NCI-H524 (cell line): ENCODE measurements at places on chromosomes 16 and 17.

- no peak for DNase-seq
These were observed 27.5 kb downstream of the TRPV3 start for GRCh38 chr17:3529817-3530741.

- no peak for DNase-seq
These were observed 57.9 kb upstream of the CLEC19A start for GRCh38 chr16:19227643-19228042.

GRCh38 chr17:19482576-19482975 lies 51.1 kb upstream of the SLC47A1 start:
- DNase-seq = no peak

DNA sequence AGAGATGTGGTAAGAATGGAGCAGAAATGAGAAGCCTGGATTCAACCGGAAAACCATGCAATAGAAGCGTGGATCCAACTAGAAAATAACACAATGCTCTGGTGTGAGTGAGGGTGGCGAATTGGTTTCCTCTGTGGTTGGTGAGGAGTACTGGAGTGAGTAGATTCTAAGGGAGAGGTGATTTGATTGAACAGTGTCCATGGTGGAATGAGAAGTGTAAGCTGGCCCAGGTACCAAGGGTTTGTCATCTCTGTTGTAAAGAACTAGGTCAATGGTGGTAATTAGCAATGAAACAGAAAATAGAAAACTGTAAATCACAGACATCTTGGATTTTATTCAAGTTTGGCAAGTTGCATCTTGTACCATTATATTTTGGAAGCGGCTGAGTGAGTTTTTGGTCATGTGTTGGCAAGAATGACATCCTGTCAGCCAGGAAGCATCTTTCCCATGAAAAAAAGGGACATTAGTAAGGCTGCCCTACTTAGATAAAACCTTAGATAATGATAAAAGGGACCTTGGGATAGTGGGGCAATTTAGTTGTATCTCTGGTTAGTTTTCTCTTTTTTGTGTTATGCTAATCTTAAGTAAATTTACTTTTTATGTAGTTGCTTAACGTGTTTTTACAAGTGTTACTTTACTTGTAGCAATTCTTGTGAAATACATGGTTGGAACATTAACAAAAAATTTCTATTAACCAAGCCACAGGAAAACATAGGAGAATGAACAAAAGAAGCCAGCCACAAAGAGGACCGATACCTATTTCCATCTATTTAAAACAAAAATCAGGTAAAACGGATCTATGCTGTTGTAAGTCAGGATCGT lies 20.9 kb downstream of the HSD17B2 start:
- DNase-seq = no peak

- no peak for DNase-seq
These were observed 146.4 kb upstream of the COX10 start for GRCh38 chr17:13922885-13923284.

- DNase-seq = no peak
These were observed 2.6 kb downstream of the CPD start for GRCh38 chr17:30381340-30381659.

DNA sequence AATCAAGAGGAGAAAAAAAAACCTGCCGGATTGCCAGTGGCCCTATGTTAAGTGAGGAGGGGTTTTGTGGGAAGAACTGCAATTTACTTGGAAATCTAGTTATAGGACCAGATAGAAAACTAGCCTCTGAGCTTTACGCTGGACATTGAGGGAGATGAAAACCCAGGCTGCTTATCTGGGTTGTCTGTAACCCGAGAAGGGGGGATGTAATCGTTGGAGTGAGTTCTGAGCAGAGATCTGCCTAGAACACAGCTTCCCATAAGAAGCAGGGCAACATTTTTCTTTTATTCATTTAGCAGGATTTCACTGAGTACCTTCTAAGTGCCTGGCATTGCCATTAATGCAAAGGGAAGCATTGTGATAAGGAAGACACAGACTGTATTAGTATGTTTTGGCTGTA lies 70.6 kb downstream of the KATNIP start:
- no peak for DNase-seq

- DNase-seq = peak; percentile 39
These were observed at the start of gene NOTUM for GRCh38 chr17:81961087-81961511. Gene NOTUM, minus strand, starts transcription at chr17:81961187. Its CDS starts 278 bp downstream, at chr17:81960909.

DNA sequence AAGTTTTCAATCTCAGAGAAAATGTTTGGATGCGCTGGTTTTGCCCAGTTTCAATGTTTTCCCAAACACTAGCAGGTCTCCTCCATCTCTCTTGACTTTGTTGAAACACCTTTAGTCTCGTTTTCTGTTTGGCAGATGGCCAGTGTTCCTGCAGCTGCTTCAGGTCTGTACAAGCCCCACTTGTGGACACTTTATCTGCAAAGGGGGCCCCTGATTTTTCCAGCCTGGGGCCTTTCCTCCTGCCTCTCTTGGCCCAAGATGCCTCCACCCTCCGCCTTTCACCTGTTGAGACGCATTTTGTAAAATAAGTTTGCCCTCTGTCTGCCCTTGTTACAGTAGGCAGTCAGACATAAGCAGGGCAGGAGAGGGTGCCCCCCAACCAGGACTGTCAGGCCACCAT lies 21.8 kb upstream of the PRM1 start:
- DNase-seq = peak; percentile 32

GRCh38 chr17:47120521-47121095 lies 68.5 kb downstream of the CDC27 start:
- DNase-seq = no peak

DNA sequence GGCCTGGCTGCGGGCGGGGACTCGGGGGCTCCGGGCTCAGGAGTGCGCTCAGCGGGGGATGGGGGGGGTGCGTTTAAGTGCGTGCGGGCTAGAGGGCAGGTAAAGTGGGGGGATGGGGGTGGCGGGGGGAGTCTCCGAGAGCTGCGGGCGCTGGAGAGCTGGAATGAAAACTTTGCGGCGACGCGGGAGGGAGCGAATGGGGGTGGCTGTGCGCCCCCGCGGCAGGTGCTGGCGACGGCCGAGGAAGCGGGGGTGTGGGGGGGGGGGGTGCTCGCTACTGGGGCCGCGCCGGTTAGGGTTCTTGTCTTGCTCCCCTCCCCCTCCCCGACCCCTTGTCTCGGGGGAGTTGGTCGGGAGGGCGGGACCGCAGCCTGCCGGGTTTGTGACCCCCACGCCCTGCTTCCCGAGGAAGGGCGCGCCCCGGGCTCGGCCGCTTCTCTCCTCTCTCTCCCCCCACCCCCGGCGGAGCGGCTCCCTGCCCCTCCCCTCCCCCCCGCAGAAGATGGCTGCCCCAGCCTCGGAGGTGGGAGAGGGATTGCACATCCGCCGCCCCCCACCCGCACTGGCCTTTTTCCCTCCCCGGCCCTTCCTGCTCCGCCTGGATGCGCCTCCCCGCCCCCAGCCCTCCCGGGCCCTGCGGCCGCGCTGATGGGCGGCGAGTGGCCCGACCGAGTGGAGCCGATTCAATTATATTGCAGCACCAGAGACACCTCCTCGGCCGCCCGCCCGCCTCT lies 649 bp downstream of the GSE1 start:
- no peak for DNase-seq

DNA sequence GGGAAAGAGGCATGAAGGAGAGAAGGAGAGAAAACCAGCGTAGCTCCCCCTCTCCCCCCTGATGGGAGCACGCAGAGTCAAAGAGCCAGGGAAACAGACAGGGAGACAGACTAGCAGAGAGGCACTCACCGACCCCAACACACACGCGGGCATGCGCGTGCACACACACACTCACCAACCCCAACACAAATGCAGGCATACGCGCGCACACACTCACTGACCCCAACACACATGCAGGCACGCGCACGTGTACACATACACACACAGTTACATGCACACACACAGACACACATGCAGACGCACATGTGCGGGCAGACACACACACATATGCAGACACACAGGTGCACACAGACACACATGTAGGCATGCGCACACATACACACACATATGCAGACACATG lies 4.6 kb downstream of the CACNB1 start:
- DNase-seq = no peak

DNA sequence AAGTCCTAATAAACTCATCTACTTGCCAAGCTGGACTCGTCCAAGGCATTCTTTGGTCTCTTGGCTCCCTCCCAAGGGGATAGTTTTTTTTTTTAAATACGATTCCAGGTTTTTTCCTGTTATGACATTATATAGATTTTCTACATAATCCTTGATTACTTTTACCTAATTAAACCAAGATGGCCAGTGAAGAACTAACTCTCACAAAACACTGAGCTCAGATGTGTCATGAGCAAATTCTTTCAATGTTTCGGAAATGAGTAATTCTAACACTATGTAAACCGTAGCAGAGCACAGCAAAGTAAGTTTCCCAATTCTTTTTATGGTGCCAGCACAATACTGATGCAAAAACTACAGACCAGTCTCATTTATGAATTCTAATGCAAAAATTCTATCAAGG lies 1.8 kb downstream of the ZNF23 start:
- no peak for DNase-seq

DNA sequence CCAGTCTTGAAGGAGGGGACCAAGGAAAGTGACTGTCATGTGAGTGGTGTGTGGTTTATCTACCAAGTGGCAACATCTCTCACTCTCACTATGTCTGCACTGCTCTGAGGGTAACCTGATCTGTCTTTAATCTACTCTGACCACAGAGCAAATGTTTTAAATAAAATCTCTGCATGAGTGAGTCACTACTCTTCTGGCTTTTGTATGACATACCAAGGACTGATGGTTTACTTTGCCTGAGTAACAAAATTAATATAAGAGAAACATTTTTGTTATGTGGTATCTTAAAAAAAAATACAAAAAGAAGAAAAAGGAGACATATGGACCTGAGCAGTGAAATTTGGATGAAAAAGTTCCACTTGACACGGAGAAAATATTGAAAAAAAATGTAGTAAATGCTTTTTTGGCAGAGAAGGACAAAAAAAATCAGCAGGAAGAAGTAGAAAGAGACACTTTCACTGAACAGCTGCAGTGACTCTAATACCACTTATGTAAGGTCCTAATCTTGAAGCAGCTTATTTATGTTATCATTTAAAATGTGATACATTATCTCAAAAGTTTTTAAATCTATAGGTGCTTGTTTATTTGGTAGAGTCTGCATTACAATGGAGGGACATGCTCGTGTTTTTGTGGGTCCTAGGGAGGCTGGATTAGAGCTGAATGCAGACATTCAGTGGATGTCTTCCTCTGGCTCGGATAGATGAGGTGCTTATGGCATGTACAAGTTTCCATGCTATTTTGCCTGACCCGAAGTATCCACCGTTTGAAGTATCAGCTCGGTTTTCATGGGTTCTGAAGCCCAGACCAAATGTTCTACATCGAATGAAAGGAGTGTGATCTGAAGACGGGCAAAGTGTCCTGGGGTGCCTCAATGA lies 240.7 kb downstream of the MAP2K6 start:
- peak; percentile 36 for DNase-seq

DNA sequence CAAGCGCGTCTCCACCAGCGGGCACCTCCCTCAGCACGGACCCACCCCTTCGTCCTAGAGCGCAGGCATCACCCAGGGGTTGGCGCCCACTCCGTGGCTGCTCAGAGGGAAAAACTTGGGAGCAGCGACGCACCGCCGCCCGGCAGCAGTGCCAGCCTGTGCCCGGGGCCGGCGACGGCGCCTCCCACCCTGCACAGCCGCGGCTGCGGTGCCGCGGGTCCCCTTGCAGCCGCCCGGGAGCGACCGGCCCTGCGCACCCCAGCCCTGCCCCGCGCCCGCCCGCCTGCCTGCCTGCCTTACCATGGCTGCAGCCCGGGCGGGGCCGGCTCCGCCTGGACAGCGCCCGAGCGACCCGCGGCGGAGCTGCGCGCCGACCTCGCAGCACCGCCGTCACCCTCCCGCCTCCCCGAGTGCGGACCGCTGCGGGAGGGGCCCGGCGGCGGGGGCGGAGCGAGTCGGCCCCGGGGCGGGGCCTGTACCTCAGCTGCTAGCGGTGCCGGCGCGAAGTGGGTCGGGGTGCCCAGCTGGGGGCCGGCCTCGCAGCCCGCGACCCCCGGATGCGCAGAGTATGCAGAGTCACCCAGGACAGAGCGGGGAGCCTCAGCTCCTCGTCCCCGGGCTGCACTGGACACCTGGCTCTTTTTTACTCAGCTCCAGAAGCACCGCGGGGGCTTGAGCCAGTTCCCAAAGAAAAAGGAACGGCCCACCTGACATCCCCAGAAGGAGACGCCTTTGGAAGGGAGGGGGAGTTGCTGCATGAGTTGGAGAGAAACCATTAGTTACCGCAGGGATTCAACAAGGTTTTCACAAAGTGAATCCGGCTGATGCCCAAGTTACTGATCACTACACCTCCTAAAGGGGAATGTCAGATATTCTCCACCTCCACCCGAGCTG lies 17.5 kb upstream of the MTMR4 start:
- peak; percentile 67 for DNase-seq

DNA sequence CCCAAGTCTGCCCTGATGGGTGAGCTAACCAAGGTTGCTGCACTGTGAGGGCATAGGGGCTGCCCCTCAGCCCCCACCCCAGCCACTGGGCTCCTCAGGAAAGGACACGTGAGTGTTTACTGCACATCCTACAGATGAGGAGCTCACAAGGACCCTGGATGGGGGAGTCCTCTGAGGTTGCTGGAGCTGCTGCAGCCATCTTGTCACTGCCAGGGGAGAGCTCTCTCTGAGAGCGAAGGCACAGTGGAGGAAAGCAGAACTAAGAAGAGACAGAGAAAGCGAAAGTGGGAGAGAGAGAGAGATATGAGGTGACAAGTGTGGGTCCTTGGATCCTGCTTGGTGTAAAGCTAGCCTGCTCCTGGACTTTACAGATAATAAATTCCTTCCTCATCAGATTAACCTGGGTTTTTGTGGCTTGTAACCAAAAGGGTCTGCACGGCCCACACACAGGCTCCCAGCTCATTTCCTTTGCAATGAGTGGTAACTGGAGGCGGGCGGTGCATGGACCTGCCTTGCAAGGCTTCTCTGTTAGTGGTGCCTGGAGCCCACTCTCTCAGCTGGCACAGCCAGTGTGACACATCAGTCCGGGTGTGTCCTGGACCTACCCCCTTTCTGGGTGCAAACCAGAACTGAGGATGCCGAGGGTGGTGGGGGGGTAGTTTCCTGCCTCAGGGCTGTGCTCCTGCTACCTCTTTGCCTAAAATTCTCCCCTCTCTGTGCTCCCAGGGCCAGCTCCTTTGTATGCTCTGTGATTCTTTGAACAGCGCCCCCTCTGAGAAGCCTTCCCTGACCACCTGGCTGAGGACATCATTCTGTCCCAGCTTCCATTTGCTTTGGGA lies 14.2 kb downstream of the SNX20 start:
- no peak for DNase-seq

- DNase-seq = no peak
These were observed 690 bp downstream of the RPL23 start for GRCh38 chr17:38852771-38853291.
